ENCODE measurements at places on chromosomes 7 and 10.

DNA sequence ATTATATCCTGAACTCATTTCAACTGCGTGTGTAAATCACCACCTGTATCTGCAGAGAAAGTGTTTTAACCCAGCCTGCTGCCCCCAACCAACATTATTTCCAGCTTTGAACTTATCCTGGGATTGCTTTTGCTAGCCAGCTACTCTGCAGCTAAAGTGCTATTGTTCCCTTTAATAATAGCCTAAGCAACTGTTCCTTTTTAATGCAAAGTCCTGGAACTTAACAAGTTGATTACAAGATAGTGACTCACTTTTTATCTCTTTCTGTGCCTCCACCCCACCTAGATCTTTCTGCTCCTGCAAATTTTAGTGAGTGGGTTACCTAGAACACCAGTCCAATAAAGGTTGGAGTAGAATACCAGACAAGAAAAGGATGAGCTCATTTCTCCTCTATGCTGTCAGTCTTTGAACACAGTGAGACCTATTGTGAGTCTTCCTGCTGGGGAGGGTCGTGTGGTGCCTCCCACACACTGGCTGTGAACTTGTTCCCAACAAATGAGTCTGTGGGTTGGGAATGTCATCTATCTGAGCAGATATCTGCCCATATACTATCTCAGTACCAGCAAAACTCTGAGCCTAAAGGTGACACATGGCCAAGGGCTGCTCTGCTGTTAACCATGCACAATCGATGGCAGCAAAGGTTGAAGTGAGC lies 137.7 kb downstream of the FAM204A start:
- DNase-seq: no peak

- DNase-seq: no peak
Observed at GRCh38 chr7:143314127-143314526, 1.8 kb upstream of the CLCN1 start.

DNA sequence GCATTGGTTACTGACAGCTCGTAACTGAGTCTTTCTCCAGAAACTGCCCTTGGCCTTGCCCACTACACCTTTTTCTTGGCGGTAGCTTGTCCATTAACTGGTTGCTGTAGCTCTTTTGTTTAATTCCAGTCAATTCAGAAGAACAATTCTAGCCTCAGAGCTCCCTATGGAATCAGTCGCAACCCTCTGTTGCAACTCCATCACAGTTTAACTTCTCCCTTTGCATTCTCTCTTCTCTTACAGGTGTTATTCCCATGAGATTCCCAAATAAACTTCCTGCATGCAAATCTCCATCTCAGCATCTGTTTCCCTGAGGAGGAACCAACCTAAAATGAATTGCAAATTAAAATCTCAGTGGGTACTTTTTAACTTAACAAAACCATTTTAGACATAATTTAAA lies 28.4 kb upstream of the TMEM26 start:
- no peak for DNase-seq

DNA sequence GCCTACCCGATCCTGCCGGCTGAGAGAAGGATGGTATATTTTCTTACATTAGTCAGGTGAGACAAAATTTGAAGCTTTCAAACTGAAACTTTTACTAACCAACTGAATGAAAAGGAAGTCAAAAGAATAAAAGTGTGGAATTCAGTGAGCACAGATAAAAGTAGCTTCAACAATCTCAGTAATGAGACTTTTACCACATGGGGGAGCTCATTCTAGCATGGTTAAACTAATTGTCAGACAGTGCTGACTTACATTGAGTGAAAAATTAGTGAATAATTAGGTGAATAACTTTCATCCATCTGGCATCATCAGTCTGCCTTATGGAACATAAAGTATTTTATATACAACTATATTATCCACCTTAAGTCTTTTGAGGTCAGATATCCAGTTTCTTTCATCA lies 8.4 kb downstream of the FAM237B start:
- DNase-seq: no peak

GRCh38 chr7:116173051-116174028 lies 37.0 kb upstream of the TES start:
- no peak for DNase-seq

DNA sequence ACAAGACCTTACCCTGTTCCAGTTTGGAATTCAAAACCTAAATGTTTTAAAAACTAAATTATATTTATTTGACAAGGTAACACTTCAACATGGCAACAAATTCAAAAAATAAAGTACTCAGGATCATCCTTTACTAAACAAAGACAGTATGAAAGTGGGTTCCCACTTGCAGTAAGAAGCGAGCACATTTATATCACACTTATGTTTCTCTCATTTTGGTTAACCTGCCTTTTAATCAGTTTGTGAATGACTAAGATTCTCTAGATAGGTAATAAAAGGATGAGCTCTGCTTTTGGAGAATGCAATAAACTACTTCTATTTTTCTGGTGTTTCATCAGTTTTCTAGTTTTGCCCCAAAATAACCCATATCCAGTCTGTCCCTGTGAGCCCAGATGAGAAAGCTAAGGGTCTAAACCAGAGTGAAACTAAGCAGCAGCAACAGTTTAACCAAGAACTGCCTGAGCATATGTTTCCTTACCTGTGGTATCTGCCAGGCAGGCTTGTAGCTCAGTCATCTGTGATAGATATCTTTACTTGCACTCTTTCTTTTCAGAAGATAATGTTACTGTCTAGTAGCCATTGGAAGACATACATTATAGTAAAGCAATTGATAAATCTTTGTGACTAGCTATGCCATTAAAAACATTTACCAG lies 64.1 kb downstream of the ABLIM1 start:
- no peak for DNase-seq

- no peak for DNase-seq
Observed at GRCh38 chr7:132394283-132395198, 181.7 kb downstream of the PLXNA4 start.

- DNase-seq: peak; percentile 34
Observed at GRCh38 chr10:58513188-58514110, 777 bp downstream of the BICC1 start.

DNA sequence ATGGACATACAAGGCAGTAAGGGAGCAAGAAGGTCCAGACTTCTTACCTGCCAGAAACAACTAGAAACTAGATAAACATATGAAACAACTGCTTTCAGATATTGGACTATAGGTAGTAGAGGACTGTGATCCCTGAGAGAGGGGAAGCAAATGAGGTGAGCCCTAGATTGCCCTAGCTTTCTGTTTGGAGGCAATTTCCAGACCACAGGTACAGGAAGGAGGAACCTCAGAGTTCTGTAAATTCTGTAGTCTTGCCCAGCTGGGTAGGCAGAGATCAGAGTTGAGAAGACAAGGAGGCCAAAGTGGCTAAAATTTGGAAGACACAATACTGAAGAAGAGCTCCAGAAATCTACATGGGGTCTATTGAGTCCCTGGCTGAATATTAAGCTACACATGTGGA lies 21.0 kb downstream of the CDK6 start:
- DNase-seq: no peak

GRCh38 chr7:123537026-123537642 lies 2.7 kb upstream of the IQUB start:
- DNase-seq: no peak

GRCh38 chr10:102869258-102870198 lies at the start of gene AS3MT:
TSS of gene AS3MT (plus strand) at chr10:102869470. CDS start at chr10:102869593, 123 bp downstream.
- DNase-seq: peak; percentile 39

DNA sequence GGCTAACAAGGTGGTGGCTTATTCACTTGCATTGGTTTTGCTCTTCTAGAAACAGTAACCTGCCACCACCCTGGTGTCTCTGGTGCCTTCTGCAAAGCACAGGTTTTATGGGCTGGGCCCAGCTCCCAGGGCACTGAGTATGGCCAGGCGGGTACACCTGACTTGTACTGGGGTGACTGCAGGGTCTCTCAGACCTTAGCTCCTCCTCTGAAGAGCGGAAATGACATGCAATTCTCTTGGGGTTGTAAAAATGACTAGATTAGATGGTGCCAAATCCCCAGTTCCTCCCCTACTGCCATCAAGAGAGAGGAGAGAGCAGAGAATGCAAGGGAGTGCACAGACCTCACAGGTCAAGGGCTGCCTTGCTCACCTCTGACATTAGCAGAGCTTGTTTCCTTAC lies 14.7 kb downstream of the ESYT2 start:
- DNase-seq: peak; percentile 58

- no peak for DNase-seq
Observed at GRCh38 chr7:13057462-13058200, 370.2 kb downstream of the ARL4A start.

DNA sequence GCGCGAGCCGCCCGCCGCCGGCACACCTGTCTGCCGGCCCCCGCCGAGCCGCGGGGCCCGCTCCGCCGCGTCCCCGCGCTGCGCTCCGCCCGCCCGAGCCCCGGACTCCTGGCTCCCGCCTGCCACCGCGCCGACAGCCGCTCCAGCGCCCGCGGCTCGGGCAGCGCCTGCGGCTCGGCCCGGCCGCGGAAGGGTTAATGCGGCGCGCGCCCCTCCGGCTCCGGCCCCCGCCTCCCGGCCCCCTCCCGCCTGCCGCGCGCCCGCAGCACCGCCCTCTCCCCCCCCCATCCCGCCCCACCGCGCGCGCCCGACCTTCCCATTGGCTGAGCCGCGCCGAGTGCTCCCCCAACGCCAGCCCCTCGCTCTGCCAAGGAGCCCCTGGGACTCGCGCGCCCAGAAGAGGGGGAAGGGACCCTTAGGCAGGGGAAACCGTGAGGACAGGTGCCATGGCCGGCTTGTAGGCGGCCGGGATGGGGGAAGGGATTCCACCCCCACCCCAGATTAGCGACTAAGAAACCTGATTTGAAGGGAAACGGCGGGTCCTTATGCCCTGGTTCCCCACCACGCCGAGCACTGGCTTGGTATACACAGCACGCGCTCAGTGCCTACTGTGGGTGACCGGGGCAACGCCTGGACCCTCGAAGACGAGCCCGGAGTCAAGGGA lies at the start of gene KCNH2:
Gene KCNH2, minus strand, starts transcription at position 196 of the 664 bp plus-strand sequence. CDS start 408 bp downstream, outside the sequence.
- DNase-seq: peak; percentile 66

DNA sequence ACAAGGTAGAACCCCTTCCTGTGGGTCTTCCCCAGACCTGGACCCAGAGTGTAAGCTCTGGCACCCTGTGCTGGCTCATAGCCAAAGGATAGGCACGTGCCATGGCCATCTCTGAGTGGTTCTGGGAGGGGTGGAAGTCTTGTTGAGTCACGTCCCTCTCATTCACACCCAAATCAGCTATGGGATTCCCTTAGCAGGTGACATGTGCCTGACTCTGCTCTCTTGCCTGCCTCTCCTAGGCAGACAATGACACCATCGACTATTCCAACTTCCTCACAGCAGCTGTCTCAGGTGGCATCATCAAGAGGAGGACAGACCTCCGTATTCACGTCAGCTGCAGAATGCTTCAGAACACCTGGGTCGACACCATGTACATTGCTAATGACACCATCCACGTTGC lies 59.8 kb downstream of the C10orf120 start:
- no peak for DNase-seq

DNA sequence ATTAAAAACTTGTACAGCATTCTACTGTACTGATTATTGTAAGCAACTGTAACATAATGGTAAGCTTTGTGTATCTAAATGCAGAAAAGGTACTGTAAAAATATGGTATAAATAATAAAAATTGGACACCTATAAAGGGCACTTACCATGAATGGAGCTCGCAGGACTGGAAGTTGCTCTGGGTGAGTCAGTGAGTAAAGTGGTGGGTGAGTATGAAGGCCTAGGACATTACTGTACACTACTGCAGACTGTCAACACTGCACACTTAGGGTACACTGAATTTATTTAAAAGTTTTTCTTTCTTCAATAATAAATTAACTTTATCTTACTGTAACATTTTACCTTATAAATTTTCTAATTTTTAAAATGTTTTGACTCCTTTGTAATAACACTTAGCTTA lies 118.6 kb upstream of the ASAH2 start:
- DNase-seq: no peak

DNA sequence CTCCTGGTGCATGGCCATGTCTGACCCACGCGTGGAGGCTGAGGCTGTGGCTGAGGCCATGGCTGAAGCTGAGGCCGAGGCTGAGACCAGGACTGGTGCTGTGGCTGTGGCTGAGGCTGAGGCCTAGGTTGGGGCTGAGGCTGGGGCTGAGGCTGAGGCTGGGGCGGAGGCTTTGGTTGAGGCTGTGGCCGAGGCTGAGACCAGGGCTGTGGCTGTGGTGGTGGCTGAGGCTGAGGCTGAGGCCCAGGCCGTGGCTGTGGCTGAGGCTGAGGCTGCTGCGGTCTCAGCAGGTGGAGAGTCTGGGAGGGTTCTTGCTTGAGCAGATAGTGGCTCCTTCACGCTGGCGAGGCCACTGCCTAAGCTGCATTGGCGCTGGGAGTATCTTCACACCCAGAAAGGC lies 76.4 kb downstream of the WDR37 start:
- DNase-seq: no peak

- DNase-seq: no peak
Observed at GRCh38 chr7:66904063-66904593, 16.9 kb upstream of the TMEM248 start.

DNA sequence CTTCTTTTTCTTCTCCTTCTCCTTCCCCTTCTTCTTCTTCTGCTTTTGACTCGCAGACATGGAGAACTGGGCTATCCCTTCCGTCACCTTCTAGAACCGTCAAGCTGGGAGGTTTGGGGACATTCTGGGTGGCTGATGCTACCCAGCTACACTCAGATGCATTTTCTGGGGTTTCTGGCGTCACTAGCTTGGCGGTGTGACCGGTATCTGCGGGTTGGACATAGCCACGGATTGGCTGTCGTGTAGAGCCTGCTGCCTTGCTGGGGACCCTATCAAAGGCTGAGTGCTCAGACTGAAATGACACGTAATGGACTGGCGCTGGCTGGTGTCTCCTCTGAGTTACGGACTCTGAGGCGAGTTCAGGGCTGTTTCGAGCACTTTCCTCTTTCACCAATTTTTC lies 101.7 kb downstream of the SVIL start:
- no peak for DNase-seq

DNA sequence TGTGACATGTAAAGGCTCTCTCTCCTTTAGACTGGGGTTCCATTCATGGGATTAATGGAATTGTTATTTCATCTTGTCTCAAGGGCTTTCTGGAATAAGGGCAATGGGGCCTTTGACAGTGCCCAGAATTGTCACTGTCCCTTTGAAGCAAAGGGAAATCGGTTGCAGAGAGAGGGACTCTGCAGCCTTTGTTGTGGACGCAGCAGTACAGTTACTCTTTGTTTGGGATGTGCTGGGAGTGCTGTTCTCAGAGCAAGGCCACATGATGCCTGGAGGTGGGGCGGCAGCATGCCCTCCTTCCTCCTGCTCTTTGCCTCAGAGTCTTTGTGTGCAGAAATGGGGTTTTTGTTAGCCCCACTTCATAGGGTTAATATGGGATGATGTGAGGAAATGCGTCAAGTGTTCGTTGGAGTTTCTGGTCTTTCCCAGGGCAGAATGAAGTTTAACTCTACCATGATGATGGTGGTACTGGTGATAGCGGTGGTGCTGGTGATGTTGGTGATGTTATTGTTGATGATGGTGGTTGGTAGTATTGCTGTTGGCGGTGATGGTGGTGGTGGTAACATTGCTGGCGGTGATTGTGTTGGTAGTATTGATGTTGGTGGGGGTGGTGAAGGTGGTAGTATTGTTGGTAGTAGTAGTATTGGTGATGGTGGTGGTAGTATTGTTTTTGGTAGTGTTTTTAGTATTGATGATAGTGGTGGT lies 45.3 kb downstream of the DOCK1 start:
- no peak for DNase-seq

DNA sequence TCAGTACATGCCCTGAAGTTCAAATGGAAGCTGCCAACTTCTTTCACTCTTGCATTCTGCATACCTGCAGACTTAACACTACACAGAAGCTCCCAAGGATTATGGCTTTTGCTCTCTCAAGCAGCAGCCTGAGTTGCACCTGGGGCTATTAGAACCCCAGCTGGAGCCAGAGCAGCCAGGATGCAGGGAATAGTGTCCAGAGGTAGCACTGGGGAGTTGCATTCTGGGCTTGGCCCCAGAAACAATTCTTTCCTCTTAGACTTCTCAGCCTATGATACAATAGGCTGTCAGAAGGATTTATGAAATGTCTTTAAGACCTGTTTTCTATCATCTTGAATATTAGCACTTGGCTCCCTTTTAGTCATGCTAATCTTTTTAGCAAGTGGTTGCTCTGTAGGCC lies 886.7 kb upstream of the GHITM start:
- no peak for DNase-seq

Data from activated T-cell treated with anti-CD3 and anti-CD28 coated beads, Interleukin-2, amount 50 U/mL, for 24 hours (primary cell).